ENCODE measurements at places on chromosomes 3 and 15. TPM values are rescaled to one million over a fixed set of nuclear protein-coding genes. Genes with fewer than 3 reads are reported as not detected.

DNA sequence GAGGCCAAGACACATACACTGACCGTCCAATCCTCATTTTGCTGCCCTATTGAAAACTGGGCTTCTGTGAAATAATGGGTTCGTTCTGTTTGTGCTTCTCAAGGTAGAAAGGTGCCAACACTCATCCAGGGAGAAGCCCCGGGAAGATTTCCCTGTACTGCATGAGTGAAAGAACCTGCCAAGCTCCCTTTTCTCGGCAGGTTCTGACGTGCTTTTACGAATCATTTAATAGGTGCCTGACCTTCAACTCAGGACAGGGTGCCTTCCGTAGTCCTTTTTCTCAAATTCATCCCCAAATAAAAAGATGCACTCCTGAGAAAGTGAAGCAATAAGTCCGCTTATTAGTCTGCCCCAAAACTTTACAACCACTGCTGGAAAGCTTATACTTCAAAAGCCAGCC lies 64.2 kb downstream of the B3GNT5 start:
- no peak for DNase-seq

SLC7A14 gene
- not detected for total RNA-seq

GRCh38 chr3:138705675-138706074 lies 97.1 kb downstream of the FAIM start:
- no peak for DNase-seq

COL6A5 gene
- total RNA-seq: not detected

GRCh38 chr3:191087391-191087790 lies 111.7 kb upstream of the OSTN start:
- no peak for DNase-seq

GRCh38 chr15:78085928-78086327 lies 6.4 kb upstream of the SH2D7 start:
- DNase-seq: no peak

GRCh38 chr3:188264226-188265207 lies 110.6 kb downstream of the LPP start:
- no peak for DNase-seq

NSUN3 gene
- total RNA-seq: 19.8 TPM

- no peak for DNase-seq
Measured at GRCh38 chr3:111069974-111070771, 1.4 kb upstream of the NECTIN3 start.

DNA sequence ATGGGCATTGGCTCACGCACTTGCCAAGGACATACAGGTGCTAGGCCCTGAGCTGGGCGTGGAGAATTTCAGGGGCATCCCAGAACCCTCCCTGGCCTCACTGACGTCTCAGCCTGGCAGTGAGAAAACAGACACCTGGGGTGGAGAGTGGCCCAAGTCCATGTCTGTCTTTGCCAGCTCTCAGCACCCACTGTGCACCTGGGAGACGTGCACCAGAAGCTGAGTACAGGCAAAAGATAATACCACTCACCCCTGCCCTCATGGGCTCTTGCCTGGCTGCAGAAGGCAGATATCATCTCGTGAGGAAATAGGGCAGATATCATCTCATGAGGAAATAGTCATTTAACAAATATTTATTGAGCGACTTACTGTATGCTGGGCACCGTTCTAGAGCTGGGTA lies 8.0 kb downstream of the LOXL1 start:
- DNase-seq: peak; percentile 91

GATA2 gene
- 29.0 TPM for total RNA-seq

- no peak for DNase-seq
Measured at GRCh38 chr15:28106294-28107110, 7.4 kb upstream of the OCA2 start.

CD200R1 gene
- total RNA-seq: 0.63 TPM

- DNase-seq: no peak
Measured at GRCh38 chr3:112689989-112690388, 49.0 kb upstream of the CCDC80 start.

- no peak for DNase-seq
Measured at GRCh38 chr3:4139462-4140140, 163.6 kb upstream of the SETMAR start.

DNA sequence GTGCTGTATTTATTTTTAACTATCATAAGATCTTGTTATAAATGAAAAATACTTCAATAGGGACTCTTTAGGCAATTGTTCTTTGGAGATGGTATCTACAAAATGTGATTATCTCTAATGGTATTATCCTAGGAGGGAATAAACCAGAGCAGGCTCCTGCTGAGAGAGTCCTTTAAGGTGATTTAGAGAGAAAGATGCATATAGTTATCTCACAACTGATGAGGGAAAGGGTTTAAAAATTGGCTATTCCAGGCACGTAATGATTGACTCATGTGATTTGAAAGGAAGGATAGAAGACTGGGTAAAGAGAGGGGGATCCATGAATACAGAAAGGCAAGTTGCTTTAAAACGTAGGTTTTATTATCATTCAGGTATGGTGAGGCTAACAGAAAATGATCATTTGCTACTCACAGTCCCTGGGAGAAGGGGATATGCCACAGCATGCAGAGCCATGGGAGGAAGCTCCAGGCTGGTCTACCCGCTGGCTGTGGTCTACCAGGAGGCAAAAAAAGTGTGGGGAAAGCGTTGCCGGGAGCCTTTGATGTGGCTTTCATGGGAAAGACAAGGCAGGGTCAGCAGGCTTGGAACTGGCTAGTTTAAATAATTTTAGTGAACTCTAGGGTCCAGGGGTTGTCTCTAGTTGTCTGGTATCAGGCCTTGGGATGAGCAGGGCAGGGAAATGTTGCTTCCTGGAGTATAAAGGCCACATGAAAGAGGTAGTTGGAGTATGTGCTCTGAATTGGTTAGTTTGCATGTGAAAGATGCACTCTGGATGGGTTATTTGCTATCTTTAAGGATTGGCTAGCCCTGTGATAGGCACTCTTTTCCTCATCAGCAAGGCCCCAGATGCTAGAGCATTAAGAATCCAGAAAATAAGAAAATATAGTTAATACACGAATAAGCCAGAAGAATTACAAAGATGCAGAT lies 798.4 kb upstream of the GRM7 start:
- no peak for DNase-seq

CFAP92 gene
- 4.8 TPM for total RNA-seq

FOXL2NB gene
- total RNA-seq: 0.18 TPM

GRCh38 chr3:171986176-171986575 lies 53.2 kb upstream of the FNDC3B start:
- no peak for DNase-seq

DVL3 gene
- 101 TPM for total RNA-seq

FAH gene
- 53.9 TPM for total RNA-seq

DNA sequence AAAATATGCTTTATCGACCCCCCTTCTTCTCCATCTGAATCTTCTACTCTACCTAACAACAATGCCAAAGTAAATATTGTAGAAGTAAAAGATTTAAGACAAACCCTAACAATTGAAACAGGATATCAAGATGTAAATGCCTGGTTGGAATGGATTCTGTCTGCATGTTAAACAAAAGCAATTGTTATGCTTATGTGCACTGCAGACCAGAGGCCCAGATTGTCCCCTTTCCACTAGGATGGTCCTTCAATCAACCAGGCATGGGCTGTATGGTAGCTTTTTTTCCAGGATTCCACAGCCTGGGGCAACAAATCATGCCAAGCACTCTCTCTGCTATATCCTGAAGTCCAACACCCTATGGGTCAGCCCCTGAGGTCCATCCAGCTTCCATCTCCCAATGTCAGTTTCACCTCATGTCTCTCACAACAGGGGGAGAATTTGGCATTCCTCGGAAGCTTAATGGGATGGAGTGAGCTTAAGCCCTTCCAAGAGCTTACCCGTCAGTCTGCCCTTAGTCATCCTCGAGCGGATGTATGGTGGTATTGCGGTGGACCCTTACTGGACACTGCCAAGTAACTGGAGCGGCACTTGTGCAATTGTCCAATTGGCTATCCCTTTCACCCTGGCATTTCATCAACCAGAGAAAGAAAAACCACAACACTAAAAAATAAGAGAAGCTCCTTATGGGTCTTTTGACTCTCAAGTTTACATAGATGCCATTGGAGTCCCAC lies 36.2 kb downstream of the ZNF589 start:
- no peak for DNase-seq

- DNase-seq: no peak
Measured at GRCh38 chr15:38196076-38196475, 56.6 kb upstream of the SPRED1 start.

DNA sequence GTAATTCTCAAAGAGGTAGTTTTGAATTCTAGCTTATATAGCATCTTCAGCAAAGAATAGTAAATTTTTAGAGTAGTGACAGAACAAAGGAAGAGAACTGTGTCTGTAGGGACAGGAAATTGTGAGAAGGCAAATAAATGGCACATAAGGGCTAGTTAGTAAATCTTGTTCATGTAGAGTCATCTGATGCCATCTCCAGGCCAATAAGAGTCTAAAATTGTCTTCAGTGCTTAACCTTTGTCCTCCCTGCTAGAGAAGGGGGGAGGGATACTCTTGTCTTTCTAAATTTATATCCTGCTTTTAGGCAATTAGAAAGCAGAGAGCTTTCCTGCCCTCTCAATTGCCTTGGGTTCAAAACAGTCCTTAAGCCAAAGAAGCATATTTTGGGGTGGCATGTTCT lies 87.0 kb upstream of the DNAJC19 start:
- no peak for DNase-seq

CPEB1 gene
- not detected for total RNA-seq

DNA sequence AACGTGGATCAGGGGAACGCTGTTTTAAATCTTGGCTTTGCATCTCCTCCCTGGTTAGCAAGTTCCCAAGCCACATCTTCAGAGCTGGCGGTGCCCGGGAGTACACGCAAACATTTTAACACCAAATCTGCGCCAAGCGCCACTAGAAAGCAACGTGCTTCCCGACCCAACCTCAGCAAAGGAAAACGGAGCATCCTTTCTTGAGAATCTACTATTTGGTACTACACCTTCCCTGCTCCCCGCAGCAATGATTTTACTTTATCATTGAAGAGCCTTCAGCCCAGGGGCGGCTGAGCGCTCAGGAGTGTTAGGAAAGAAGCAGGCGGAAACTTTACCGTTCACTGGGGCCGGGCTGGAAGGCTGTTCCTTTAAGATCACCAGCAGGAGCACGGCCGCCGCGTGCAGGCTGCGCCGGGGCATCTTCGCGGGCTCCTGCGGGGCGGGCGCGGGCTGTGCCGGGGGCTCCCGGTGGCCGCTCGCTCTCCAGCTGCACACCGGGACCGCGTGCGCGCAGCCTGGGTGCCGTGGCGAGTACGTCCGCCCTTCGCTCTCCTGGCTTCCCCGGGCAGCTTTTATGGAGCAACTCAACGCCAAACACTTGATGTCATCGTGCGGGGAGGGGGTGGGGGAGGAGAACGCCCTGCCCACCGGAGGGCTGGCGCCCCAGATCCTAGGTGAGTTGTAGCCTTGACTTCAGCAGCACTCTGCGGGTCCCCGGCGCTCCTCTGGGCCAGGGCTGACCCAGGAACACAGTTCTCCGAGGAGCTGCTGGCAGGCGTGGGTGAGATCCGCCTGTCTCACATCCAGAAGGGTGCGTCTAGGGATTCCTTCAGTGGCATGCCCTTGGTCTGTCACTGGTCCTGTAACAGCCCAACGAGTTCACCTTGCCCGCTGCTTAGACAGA lies at the start of gene CA12:
Gene CA12 (minus strand): TSS at position 546 of the 904 bp plus-strand sequence. CDS start 126 bp downstream, at position 420.
- no peak for DNase-seq

IGSF10 gene
- total RNA-seq: 0.55 TPM

- no peak for DNase-seq
Measured at GRCh38 chr3:121793078-121793477, 41.8 kb downstream of the IQCB1 start.

GRCh38 chr3:56361731-56362130 lies 106.5 kb downstream of the ERC2 start:
- no peak for DNase-seq

- no peak for DNase-seq
Measured at GRCh38 chr15:65476903-65477302, 40.6 kb downstream of the DPP8 start.

DNA sequence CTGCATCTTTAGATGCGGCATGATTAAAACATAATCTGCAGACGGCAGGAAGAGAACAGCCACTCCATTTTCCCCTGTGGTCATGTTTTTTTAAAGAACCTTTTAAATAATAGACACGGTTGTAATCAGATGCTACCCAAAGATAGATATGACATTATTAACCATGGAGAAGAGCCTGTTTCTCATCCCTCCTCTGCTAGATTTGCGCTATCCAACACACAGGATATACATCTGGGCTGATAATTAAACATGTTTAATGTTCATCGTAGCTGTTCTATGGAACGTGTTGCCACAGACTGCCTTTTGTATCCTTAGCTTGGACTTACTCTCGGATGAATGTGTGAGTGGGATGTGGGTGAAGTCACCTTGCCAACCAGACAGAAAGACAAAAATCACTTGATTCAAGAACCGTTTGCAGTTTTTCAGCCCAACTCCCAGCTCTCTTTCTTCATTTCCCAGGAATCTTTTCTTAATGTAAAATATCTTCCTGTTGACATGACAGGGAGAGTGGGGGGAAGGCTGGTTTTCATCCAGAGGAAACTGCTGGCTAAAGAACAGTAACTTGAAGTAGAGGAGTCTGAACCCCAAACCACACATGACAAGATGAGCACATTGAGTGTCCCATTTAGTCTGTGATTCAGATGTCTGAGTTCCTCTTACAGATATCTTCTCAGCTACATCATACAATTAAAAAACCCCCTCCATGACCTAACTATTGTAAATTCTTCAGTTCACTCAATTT lies 118.6 kb upstream of the PRICKLE2 start:
- DNase-seq: no peak

GRCh38 chr15:47991357-47991756 lies 129.4 kb upstream of the SLC24A5 start:
- DNase-seq: no peak

DNA sequence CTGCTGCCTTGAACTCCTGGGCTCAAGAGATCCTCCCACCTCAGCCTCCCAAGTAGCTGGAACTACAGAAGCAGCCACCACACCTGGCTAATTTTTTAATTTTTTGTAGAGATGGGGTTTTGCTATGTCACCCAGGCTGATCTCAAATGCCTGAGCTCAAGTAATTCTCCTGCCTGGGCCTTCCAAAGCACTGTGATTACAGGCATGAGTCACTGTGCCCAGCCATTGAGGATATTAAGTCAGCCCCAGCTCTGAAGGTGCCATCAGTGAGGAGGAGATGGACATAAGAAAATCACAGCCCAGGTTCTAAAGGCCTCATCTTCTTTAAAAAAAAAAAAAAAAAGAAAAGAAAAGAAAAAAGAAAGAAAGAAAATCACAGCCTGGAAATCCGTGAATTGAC lies 26.6 kb upstream of the PSTPIP1 start:
- no peak for DNase-seq

DNA sequence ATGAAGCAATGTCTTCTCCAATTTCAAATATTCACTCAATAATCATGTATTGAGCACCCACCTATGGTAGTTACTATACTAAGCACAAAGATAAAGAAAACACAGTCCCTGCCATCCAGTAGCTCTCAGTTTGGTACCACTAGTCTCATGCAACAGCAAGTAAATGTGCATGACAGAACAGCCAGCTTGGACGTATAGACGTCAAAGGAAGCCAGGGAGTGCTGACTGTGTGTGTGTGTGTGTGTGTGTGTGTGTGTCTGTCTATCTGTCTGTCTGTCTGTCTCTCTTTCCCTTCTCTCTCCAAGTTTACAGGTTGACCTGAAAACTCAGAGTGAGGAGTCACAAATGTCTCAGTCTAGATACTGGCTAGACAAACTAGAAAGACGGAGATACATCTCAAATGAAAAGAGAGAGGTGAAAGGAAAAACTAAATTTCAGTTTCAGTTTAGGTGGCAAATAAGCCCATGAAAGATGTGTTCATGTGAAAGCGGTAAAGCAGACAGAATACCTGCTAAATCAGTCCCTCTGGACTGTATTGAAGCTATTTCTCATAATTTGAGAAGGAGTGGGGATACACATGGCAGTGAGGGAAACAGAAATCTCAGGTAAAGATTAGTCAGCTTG lies 141.1 kb upstream of the PTPRG start:
- DNase-seq: no peak

Measured in PC-9 (cell line).